ENCODE measurements at places on chromosomes 7 and 10. TPM values are rescaled to one million over a fixed set of nuclear protein-coding genes. Genes with fewer than 3 reads are reported as not detected.

Gene GPR37
- 20.6 TPM for total RNA-seq

Gene GDF10
- total RNA-seq: 25.1 TPM

Gene PKD2L1
- not detected for total RNA-seq

Gene FZD1
- 12.6 TPM for total RNA-seq

Gene SEMA4G
- 1.8 TPM for total RNA-seq

DNA sequence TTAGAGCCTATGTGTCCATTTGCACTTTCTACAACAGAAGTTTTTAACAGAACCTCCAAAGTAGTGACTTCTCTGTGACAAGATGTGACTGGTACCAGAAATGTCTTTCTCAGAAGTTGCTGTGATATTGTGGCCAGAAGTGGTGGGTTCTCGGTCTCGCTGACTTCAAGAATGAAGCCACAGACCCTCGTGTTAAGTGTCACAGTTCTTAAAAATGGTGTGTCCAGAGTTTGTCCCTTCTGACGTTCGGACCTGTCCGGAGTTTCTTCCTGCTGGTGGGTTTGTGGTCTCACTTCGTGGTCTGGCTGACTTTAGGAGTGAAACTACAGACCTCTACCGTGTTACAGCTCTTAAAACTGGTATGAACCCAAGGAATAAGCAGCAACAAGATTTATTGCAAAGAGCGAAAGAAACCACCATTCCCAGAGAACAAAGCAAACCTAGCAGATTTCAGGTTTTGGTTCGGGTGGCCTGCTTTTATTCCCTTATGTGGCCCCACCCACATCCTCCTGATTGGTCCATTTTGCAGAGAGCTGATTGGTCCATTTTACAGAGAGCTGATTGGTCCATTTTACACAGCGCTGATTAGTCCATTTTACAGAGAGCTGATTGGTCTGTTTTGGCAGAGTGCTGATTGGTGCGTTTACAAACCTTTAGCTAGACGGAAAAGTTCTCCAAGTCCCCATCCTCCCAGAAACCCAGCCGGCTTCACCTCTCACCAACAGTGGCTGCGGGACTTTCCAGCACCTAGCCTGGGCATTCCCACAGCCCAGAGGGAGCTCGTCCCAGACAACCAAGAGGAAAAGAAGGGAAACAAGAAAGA is 3.0 kb downstream of the ITPRID1 start:
- no peak overlapping the region for H3K27ac ChIP-seq
- no peak overlapping the region for H3K4me3 ChIP-seq
- no peaks in the 10 kb centered on the region for H3K4me1 ChIP-seq
- DNase-seq: no peak

- no peaks in the 10 kb centered on the region for H3K36me3 ChIP-seq
- DNase-seq: no peak
- H3K27me3 ChIP-seq: no peaks in the 10 kb centered on the region
- no peaks in the 10 kb centered on the region for H3K4me1 ChIP-seq
- no peak overlapping the region for H3K27ac ChIP-seq
These were observed 143.1 kb upstream of the GDF10 start for GRCh38 chr10:47156873-47157272.

- no peak for DNase-seq
- H3K36me3 ChIP-seq: no peaks in the 10 kb centered on the region
- H3K4me3 ChIP-seq: no peak overlapping the region
- H3K27me3 ChIP-seq: no peaks in the 10 kb centered on the region
- H3K4me1 ChIP-seq: no peaks in the 10 kb centered on the region
These were observed 185.3 kb downstream of the DIP2C start for GRCh38 chr10:504121-504611.

DNA sequence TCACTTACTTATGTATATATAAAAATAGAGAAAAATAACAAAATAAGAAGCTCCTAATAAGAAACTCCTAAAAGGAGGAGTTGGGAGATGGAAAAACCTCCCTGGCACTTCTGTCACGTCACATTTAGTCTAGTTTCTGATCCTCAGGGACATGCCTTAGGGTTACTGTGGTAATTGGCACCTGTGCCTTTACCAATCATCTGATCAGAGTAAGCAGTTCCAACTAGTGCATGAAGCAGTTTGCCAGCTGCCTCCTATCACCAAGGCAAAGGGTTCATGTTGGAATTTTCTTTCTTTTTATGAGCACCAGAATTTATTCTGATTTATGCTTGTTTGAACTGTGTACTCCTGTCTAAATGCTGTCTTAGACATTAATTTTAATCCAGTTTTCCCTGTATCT is 49.9 kb downstream of the ARL4A start:
- H3K36me3 ChIP-seq: no peaks in the 10 kb centered on the region
- H3K4me3 ChIP-seq: no peak overlapping the region
- DNase-seq: no peak
- no peaks in the 10 kb centered on the region for H3K27me3 ChIP-seq
- no peak overlapping the region for H3K27ac ChIP-seq

DNA sequence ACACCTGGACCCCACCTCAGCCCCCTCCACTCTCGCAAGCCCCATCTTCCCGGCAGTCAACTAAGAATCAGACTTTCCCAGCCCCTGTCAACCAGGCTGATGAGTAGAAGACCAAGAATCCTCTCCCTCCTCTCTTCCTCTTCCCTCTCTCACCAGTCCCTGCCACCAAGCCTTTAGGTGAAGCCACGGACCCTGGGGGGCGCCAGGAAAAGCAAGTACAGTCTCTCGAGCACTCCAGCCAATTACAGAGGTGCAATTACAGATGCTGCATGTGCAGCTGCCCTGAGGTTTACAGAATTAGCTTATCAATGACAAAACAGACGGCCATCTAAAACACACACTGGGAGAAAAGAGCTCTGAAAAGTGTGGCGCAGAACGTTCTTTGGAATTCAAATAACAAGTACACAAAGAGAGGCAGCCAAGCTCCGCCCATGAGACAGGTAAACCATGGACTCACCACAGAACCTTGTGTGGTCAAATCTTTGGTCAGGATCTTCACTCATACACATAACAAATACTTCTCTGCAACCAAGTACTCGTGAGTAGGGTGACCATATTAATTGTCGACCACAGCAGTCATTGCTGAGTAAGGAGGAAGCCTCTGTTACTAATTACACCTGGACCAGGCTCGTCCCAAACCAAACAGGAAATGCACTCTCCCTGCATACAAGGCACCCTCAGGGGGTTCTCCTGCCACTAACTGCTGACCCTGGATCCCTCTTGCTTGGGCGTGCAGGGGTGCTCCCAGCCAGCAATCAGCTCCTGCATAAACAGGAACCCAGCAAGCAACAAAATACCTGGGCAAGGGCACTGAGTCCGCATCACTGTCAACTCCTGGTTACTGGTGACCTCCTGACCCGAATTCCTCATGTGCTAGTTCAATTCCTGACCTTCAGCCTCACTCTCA is 189.2 kb downstream of the FAM107B start:
- H3K36me3 ChIP-seq: no peaks in the 10 kb centered on the region
- peaks cover 6% of the 10 kb centered on the region for H3K4me1 ChIP-seq
- no peak overlapping the region for H3K27ac ChIP-seq
- no peaks in the 10 kb centered on the region for H3K27me3 ChIP-seq
- no peak overlapping the region for H3K4me3 ChIP-seq
- no peak for DNase-seq

Measured in fibroblast of lung (primary cell).